ENCODE measurements at places on chromosomes 5 and 9.

GRCh38 chr5:176625966-176626875 lies 4.1 kb downstream of the SNCB start:
- DNase-seq, result no peak

DNA sequence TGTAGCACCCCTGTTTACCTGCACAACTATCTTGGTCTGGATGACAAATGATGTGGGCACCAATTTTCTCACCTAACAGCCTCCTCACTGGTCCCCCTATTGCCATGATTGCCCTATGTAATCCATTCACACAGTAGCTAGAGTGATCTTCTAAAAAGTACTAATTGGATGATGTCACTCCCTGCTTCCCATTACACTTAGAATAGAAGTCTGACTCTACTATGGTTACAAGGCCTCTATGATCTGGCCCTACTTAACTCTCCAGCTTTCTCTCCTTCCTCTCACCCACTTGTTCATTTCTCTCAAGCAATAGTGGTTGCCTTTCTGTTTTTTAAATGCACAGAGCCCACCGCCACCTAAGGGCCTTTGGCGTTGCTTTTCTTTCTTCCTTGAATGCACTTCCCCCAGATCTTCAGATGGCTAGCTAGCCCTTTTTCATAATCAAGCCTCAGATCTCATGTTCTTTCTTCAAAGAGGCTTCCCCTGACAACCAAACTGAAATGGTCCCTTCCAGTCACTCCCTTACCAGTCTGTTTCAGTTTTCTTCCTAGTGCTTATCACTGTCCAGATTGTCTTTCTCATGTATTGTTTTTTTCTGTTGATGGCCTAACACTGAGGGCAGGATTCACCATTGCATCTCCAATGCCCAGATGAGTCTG lies 8.7 kb downstream of the IGIP start:
- DNase-seq, result no peak

- no peak for DNase-seq
These were observed 246.4 kb downstream of the PJA2 start for GRCh38 chr5:109163336-109163735.

- DNase-seq, result no peak
These were observed 15.3 kb downstream of the ABLIM3 start for GRCh38 chr5:149156435-149157083.

DNA sequence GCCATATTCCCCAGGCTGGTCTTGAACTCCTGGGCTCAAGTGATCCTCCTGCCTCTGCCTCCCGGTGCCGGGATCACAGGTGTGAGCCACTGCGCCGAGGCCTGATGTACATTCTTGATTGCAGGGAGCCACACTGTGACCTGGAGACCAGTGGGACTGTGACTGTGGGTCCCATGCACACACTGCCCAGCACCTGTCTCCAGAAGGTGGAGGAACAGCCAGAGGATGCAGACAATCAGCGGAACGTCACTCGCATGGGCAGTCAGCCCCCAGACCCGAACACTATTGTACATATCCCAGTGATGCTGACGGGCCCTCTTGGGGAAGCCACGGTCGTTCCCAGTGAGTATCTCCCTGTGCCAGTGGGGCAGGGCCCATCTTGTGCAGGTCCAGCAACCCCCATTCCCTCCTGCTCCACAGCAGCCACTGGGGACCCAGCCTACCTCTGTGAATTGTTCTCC lies 147.3 kb downstream of the CACNA1B start:
- peak; percentile 24 for DNase-seq

DNA sequence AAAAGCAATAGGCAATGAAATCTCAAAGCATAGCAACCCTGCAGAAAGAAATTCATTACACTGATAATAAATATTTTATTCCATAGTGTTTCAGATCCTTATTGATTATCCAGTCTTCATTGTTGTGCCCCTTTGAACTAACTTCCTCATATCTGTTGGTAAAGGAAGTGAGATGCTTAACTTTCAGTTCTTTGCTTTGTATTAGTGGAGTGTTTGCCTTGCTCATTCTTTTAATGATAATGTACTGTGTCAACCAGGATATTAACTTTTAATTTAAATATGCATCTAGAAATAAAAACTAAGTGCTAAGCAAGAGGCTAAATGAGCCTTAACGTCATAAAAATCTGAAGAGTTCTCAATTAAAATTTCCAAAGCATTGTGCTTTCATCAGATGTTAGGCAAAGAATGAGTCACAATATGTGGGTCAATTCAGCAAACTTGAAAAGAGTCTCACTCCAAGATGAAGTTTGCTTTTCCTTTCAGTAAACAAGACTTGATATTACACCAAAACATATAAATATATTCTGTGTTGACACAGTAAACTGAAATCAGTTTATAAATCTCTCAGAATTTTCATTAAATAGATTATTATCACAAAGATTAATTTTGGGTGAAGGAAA lies 105.9 kb downstream of the GIN1 start:
- DNase-seq, result no peak

DNA sequence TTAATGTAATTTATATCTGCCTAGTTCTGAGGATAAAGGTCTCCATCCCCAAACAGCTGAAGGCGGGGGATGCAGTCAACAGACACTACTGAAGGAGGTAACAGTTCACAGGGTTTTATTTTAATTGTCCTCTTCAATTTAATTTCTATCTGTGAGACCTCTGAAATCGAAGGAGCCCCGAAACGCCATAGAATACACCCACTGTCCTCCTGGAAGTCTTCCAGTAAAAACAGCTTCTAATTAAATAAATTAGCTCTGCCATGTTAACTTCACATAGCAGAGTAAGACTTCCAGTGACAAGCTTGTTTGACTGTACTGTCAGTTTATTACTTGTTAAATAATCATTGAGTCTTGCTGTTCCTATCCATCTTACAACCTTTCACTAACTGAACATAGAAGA lies 193.5 kb downstream of the SEC61B start:
- no peak for DNase-seq
